Activated T-helper 1 cell treated with Interleukin-2 at 50 U/mL for 16 hours (primary cell): ENCODE measurements at places on chromosomes 2 and 18.

- no peak for DNase-seq
Observed at GRCh38 chr2:172623249-172623965, 67.5 kb downstream of the PDK1 start.

DNA sequence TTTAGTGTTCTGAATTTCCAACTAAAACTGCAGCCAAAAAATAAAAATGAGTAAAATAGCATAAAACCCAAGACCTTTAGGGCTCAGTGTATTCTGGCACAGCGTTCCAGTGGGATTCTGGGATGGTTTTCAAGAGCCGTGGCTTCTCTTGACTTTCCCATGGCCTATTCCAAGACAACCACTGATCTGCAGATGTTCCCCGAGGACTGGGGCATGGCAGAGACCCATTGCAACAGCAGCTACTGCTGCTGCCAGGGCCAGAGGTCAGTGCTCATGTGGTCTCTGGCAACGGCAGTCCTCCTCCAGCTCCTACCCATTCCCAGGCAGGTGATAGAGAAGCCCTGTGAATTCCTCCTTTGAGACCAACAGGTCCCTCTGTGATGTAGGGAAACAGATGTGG, 26.8 kb downstream of the TNP1 start:
- DNase-seq, result no peak

GRCh38 chr2:134167015-134167414, 86.9 kb upstream of the MGAT5 start:
- DNase-seq, result no peak

DNA sequence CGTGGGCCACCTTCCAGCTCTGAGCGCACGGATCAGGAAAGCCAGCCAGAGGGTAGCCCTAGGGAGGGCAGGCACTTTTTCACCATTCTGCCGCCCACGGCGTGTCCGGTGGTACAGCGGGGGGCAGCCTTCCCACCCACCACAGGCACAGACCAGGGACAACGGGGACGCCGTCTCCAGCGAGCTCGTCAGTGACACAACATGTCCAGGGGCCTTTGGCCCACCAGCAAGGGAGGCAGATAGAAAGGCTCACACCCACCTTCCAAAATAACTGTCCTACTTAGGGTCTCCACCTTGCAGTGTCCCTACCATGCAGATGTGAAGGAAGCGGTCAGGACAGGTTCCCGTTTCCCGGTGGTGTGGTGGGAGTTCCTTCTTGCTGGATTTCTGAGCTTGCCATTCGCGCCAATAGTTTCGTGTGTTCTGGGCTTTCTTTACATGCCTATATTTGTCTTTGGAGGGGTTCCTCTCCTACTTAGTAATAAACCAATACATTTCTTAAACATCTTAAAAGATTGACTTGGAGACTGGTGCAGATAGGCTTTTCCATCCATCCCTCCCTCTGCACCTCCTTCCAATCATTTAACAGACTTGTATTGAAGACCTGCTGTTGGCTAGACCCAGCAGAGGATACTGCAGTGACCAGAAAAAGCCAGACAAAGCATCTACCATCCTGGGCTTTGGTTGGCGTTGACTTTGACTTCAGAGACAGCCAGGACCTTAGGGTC, 872 bp downstream of the ASB1 start:
- DNase-seq, result no peak

DNA sequence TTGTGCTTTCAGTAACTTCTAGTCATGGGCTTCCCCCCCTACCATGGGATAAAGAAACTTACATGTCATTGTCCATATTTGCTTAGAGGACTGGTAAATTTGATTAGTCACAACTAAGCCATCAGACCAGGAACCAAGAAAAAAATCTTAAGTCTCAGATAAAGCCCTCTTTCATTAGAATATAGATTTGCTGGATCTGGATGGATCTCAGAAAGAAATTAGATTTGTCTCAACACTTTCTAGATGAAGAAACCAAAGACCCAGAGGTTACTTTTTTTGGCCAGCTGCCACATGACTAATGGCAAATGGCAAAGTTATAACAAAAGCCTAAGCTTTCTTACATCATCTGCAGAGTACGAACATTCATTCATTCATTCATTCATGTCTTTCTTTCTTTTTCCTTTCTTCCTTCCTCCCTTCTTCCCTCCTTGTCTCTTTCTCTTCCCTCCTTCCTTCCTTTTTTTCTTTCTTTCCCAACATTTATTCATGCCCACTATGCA, 60.2 kb downstream of the CDCA7 start:
- no peak for DNase-seq

GRCh38 chr2:224261326-224261725, 140.6 kb downstream of the FAM124B start:
- DNase-seq, result no peak

- DNase-seq, result no peak
Observed at GRCh38 chr2:226050822-226051221, 651.3 kb downstream of the NYAP2 start.

- DNase-seq, result no peak
Observed at GRCh38 chr2:50059462-50059861, 905.1 kb upstream of the FSHR start.

GRCh38 chr2:20930928-20931327, 108.0 kb upstream of the LDAH start:
- no peak for DNase-seq

DNA sequence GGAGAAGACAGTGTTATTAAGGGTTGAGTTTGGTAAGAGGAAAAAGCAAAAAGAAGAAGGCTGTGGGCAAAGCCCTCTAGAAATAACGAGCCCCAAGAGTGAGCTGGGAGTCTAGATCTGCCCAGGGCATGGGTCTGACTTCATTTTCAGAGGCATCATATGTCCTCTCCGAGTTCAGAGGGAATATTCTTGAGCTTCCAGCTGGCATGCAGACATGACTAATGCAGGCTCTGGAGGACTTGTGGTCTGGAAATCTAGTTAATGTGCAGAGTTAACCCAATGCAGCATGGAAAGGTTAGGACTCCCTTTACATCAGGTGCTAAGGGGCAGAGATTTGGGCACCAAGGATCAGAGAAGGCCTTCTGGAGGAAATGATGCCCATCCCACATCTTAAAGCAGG, 7.3 kb downstream of the ACMSD start:
- no peak for DNase-seq

- no peak for DNase-seq
Observed at GRCh38 chr2:26618611-26619010, 22.6 kb downstream of the CIB4 start.

DNA sequence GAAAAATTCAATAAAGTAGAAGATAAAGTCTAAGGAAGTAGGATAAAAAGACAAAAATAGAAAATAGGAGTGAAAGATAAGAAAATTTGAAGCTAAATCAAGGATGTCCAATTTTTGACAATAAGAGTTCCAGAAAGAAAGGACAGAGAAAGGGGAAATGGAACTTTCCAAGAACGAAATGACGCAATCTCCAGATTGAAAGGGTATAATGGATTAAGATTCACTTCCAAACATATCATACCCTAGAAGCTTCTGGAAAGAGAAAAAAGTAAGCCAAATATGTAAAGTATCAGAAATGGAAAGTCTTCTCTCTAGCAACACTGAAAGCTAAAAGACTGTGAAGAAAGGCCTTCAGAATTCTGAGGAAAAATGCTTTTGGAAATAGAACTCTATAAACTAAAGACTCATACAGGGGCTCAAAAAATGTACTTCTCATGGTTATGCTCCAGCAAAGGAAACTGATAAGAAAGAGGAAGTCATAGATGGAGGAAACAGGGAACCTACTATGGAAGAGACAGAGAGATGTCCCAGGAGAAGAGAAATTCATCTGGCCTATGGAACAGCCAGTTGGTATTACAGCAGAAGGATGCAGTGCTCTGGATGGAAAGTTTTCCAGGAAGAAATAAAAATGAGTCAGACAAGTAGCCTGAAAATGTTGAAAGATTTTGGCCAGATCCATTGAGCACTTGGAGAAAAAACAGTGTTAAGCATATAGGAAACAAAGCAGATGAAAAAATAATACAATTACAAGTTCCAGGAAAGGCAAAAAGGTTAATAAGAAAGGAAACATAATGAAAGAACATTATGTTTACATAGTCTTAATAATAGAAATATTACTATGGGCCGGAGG, 20.1 kb downstream of the CASP8 start:
- DNase-seq, result no peak

GRCh38 chr2:66839551-66840320, 404.8 kb downstream of the MEIS1 start:
- DNase-seq, result no peak

DNA sequence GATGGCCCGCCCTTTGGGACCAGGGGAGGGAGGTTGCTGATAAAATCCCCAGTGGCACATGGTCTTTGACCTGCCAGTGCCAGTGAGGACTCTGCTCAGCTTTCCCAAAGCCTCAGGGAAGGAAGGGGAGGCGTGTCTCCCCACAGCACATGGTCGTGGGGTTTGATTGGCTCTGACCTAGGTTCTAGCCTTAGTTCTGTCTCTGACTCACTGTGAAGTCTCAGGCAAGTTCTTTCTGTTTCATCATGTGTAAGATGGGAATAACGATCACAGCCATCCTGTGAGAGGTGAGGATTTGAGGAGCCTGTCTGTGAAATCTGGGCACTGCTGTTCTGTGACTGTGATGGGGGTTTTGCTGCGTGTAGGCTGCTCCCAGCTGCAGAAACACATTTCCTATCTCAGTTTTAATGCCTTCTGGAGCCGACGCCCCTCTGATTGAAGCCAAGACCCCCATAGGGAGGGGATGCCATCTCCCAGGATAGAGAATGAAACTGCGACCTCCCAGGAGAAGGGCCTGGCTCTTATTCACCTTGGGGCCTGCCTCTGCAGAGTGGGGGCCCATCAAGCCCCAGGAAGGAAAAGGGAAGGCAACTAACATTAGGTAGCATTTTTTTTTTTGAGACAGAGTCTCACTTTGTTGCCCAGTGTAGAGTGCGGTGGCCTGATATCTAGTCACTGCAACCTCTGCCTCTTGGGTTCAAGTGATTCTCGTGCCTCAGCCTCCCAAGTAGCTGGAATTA, 84.0 kb downstream of the DDX1 start:
- DNase-seq, result no peak

GRCh38 chr2:64453770-64454385, at the start of gene LGALSL:
Gene LGALSL, plus strand, starts transcription at chr2:64454162. Its CDS starts 384 bp downstream, at chr2:64454546.
- peak; percentile 3 for DNase-seq

- DNase-seq, result no peak
Observed at GRCh38 chr2:240275386-240275785, 134.9 kb upstream of the OTOS start.

DNA sequence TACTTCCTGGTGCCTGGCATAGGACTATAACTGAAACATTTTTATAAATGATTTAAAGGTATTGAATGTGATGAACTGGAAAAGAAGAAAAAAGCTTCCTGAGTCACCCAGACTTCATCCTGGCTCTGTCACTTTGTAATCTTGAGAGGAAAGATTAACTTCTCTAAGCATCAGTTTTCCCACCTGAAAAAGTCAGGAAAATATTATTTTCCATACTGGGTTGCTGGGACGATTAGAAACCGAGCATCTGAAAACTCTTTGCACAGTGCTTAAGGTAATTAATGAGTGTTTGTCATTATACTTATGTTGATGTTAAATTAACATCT, 71.8 kb downstream of the FMNL2 start:
- no peak for DNase-seq

DNA sequence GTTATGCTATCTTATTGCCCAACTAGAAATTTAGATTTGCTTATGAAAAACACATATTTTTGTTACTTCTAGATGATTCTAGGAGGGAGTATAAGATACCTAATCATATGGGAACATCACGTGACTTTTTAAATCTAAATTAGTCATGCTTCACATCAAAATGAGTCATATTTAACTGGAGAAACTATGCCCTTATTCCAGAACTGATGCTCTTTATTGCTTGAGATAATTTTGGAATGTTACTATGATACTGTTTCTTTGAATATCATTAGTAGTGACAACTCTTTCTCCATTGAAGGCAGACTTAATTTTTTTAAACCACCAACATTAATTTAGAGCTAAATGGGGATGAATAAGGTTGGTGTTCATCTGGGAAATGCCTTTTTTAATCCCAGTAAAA, 19.9 kb upstream of the ELAC1 start:
- no peak for DNase-seq
